ENCODE measurements at places on chromosomes 12 and 14.
A peak's percentile ranks its signal among the peaks of the same experiment; 100 is the strongest.

- DNase-seq, result no peak
These were observed 37.7 kb upstream of the DICER1 start for GRCh38 chr14:95195031-95195430.

GRCh38 chr12:113402586-113403260 lies 964 bp downstream of the SDS start:
- DNase-seq, result no peak

DNA sequence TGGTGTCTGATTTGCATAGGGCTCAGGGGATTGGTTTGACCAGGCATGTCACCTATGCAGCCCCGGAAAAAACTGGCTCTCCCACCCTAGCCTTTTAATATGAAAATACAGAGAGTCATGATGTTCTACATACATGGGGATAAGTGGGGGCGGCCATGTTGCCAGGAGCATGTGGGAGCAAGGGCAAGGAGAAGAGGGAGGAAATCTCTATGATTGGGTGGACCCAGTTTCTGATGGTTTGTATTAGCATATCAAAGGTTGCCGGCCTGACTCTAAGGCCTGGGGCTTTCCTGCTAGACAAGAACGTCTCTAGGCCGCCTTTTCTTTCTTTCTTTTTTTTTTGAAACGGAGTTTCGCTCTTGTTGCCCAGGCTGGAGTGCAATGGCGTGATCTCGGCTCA lies 123.4 kb upstream of the CPSF6 start:
- no peak for DNase-seq

- DNase-seq, result no peak
These were observed 5.1 kb downstream of the P3H3 start for GRCh38 chr12:6833189-6833890.

DNA sequence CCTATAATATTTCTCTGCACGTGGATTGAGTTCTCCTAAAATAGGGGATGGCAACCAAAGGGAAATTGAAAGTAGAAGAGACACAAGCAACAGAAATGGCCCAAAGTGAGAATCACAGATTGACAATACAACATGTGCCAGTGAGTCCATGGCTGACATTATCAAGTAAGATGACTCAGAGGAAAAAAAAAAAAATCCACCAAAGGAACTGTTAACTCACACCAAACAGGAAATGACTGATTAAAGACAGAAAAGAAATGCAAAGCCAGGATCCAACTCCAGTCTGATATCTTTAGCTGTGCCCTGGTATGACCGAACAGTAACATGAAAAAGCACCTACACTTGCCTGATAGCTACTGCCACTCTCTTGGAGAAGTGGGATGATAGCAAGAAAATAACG lies 485.0 kb downstream of the PRKD1 start:
- no peak for DNase-seq

DNA sequence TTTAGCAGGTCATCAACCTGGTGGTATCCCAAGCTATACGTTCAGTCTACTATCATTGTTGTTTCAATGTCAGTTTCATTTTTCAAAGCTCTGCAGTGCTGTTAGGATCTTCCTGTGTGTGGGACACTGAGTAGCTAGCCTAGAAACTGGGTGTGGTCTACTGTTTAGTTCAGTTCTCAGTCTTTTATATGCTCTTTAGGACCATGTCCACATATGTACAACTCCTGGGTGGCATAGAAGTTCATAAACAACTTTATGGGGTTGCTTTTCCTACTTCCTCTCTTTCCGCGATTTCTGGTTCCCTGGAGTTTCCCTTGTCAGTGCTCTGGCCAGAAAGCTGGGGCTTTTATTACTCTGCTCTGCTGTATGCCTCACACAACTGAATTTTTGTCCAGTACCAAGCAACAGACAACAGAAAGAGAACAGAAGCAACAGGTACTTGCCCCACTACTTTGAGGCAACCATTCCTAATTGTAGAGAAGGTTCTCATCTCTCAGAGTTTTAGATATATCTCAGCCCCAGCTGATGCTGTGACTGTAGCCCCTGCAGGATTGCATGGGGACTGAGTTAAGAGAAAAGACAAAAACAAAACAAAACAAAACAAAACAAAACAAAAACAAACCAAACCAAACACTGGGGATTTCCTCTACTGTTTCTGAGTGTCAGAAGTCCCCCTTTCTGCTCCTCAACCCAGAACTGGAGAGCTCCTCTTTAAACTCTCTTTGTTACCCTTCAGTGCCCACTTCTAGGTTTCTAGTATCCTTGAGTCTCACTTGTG lies 30.3 kb downstream of the MIS18BP1 start:
- DNase-seq, result no peak

DNA sequence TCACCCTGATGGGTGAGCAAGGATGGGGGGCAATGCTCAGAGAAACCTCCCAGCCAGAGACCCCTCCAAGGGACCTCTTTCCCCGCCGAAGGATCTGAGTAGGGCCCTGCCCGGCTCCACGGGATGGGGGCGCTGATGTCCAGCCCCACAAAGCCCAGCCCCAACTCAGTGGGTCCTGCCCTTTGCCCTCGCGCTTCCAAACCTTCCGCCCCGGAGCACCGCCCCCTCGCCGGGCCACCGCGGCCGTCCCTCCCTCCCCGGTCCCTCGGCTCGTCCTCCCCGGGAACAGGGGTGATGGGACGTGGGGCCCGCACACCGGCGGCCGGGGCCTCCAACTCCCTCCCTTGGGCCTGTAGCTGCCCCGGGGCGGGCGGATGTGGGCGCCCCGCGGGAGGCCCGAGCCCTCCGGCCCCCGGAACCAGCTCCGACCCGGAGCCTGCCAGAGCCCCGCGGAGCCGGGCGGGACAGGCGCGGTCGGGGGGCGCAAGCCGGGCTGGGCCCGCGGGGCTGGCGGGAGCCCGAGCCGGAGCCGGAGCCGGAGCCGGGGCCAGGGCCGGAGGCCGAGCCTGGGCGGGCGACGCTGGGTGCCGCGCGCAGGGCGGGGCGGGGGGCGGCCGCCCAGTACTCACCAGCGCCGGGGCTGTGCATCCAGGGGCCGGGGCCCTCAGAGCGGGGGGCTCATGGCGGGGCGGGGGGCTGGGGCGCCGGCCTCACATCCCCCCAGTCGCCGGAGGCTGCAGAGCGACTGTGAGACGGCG lies 386 bp downstream of the HDAC7 start:
- DNase-seq, result peak; percentile 32

DNA sequence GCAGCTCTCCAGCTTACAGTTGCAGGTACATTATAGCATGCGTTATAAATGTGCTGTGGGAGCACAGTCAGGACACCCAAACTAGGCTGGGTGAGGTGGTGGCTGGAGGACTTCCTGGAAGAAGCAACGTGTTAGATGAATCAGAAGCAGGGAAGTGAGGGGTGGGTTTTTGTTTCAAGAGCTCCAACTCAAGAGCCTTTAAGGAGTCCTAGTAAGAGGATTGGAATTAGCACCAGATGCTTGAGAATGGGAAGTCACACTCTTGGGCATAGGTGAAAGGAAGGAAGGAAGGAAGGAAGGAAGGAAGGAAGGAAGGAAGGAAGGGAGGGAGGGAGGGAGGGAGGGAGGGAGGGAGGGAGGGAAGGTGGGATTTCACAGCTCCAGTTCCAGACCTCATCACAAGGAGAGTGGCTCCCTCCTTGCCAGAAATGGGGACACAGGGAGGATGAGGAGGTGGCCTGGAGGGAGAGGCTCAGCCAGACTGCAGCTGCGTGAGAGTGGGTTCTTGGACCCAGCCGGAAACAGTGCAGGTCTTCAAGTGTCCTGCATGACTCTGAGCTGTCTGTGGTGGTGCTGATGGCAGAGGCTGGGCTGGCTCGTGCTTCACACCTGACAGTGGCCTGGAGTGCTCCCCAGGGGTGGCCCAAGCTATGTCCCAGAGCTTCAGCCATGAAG lies 115.7 kb upstream of the GSC start:
- DNase-seq, result no peak

DNA sequence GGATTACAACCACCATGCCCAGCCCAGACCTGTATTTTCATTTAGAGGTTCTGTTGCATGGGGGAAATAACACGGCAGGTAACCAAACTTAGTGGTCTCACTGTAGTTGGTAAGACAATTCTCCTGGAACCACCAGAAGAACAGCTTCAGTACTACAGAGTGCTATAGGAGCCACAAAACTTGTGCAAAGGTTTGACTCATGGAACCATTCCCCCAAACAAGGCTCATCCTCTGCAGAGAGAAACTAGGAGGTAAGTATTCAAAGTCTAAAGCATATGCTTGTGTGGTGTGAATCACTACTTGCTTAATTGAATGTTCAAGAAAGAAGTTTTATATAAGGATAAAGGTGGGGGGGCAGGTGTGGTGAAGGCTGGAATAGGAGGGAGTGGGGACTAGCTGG lies 58.7 kb downstream of the GNS start:
- DNase-seq, result no peak

- DNase-seq, result no peak
These were observed 29.0 kb upstream of the AMN start for GRCh38 chr14:102893452-102893851.

DNA sequence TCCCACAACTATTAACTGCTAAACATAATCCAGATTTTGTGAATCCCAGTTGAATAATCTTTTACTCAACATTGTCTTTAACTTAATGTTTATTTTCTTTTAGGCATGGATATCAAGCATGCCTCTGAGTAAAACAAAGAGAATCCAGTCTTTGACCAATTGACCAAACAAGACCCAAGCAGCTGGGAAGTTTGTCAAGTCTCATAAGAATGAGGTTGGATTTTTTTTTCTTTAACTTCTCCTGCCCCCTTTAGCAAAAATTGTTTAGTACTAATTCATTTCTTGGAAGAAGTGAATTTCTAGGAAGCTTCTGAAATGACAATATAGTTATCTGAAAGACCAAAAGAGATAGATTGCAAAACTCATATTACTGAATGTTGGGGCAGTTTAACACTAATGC lies 89.9 kb downstream of the OTOGL start:
- no peak for DNase-seq

Measured in activated gamma-delta T cell (primary cell).